Activated naive CD4-positive, alpha-beta T cell treated with anti-CD3 and anti-CD28 coated beads, Interleukin-2, amount 10 ng/mL, durations not matched to agents 7 days and 5 days (primary cell): ENCODE measurements at places on chromosomes 6 and 20.

GRCh38 chr20:50854506-50855249, 59.8 kb downstream of the BCAS4 start:
- no peak for DNase-seq

DNA sequence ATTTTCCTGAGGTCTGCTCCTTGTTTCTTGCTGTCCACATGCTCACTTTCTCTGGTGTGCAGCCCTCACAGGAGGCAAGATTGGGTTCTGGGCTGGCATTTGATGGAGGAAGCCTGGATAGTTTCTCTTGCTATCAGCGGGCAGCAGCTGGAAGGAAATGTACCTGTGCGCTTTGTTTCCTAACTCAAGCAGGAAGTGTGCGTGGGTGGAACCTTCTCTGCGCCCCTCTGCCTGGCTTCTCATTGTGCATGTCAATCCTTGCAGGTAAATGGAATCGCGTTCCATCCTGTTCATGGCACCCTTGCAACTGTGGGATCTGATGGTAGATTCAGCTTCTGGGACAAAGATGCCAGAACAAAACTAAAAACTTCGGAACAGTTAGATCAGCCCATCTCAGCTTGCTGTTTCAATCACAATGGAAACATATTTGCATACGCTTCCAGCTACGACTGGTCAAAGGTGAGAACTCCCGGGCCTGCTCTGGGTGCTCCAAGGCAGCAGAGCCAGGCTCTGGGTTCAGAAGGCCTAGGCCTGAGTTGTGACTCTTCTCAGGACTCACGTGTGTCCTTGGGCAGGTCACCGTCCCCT, 16.8 kb upstream of the RBM38 start:
- DNase-seq = no peak

- no peak for DNase-seq
These were observed 317.5 kb downstream of the CD83 start for GRCh38 chr6:14434916-14435690.

DNA sequence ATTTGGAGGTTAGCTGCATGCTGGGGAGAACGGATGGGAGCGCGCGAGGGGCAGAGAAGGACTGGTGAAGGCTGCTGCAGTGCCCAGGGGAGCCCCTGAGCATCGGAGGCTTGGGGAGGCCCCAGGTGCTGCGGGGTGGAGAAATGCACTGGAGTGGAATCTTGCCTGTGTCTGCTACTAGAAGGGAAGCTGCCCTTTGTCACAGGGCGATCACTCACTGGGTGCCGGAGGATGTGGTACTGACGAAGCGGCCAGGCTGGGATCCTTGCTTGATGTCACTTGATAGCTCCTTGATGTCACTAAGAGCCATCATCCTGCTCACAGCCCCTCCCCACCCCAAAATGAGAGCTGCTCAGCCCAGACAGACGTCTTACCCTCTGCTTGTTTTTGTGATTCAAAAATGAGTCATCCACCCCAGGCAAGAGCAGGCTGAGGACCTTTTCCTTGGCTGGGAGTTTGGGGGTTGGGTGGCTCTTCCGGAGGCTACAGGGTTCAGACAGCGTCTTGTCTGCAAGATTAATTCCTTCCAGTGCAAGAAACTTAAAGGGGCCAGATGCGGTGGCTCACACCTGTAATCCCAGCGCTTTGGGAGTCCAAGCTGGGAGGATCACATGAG, 62.6 kb upstream of the PMEPA1 start:
- DNase-seq = peak; percentile 33

DNA sequence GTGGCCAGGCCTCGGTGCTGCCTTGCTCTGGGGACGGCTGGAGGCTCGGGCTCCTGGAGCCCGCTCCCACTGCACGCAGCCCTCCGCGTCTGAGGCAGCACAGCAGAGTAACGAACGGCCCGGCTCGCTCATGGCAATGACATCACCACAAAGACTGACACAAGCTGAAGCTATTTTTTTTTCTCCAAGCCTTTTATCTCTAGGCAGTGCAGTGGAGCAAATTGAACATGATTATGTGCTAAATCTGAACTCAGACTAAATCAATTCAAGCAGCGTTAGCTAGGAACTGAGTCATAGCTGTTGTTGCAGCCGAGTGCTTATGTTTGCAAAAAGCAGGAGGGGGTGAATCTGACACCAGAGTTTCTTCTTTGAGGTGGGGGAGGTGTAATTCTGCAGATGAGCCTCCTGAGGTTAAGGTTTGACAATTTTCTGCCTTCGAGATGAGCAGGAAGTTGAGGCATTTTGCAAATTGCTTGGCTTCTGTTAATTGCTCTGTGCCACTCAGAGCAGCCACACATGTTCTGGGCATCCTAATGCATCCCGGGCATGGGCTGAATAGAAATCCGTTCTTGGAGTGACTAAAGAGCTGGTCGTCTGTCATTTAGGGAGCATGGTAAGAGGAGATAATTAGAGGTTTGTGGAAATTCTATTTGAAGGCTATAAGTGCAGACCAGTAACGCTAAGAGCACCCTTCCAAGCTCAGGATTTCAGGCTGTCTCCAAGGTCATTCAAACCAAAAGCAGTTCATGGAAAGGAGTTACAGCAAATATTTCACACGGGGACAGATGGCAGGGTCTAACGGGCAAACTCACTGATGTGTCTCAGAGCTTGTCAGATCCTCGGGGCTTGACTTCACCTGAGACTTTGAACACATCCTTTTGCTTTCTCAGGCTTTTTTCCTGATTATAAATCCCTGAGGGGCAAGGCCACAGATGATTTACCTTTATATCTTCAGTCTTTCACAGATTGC, 155.1 kb upstream of the ENPP5 start:
- no peak for DNase-seq

DNA sequence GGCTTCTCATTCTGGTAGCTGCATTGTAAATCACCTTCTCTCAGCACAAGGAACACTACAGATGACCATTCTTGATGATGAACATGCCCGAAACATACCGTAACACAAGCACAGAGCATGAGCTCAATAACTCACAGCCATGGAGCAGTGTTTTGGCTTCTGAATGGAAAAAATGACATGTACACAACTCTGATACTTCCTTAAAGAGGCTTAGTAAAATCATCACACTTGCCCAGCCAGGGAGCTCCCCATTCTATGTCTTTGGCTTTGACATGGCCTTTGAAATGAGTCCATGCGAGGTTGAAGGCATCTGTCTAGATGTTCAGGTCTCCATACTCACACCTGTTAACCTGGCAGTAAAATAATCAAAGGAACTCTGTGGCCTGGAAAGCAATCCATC, 87.6 kb downstream of the MYB start:
- DNase-seq = no peak

GRCh38 chr6:130796313-130796905, 30.8 kb upstream of the SMLR1 start:
- DNase-seq = no peak

DNA sequence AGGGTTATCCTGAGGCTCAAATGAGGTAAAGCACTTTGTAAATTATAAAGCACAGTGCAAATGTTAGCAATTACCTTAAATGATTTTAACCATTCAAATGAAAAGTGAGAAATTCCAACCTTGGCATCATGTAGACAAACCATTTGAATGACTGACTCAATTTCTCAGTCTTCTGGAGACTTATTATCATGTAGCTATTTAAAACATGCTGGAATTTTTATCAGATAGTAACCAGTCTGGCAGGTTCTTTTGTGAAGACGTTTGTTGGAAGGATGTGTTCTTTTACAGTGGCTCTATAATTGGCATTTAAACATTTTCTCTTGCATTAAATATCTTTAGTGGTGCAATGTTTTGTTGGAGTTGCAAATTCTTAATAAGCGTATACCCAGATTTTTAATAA, 386.6 kb downstream of the NKAIN2 start:
- no peak for DNase-seq

- no peak for DNase-seq
These were observed 193.2 kb downstream of the OGFRL1 start for GRCh38 chr6:71481801-71482200.

DNA sequence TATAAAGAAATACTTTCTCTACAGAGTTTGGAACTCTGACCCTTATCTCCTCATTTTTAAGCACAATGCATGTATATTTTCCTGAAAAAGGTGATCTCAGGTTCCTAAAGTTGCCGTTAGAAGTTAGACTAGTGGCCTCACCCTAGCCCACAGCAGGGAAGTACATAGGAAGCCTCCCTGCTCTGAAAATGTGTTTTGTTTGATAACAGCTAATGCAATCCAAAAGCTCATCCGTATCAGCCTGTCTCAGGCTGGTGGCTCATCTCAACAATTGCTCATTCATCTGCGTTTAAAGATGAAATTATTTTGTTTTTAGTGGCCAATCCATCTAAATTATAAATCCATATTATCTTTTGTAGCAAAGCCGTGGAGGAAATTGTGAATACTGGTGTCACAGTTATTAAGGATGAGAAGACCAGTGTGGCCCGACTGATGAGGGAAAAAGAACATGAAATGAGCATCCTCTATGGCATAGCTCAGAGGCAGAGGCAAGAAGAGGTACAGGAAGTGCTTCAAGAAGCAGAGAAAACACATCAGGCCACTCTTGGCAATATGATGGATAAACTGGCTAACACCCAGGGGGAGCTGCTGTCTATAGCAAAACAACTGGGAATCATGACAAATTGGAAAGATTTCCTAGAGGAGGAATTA, 20.1 kb downstream of the C6orf163 start:
- DNase-seq = no peak

DNA sequence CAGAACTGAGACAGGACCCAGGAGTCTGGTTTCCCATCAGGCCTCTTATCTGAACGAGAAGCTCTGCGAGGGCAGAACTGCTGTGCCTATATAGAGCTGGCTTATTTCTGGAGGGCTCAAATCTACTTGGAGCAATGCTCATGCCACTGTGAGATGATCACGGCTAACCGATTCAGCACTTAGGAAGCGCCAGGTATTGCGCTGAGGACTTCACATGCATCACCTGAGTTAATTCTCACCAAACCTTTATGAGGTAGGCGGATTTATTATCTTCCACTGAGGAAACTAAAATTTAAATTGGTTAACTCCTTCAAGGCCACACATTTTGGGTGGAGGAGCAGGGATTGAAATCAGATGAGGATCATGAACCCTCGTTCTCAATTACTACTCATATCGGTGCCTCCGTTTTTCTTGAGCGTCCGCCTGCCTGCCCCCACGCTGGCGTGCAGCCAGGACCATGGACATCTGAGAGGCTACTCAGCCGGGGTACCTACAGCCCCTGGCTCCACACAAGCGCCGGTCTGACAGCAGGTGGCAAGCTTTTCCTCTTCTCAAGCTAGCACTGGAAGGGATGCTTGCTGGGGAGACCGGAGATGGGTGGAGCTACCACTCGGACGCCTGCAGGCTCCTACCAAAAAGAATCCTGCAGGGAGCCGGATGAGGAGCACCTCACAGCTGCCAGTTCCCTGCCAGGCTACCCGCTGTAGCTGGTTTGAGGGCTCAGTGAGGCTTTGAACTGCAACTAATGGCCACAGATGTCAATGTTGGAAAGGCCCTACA, 1.0 kb upstream of the PCIF1 start:
- DNase-seq = peak; percentile 78

DNA sequence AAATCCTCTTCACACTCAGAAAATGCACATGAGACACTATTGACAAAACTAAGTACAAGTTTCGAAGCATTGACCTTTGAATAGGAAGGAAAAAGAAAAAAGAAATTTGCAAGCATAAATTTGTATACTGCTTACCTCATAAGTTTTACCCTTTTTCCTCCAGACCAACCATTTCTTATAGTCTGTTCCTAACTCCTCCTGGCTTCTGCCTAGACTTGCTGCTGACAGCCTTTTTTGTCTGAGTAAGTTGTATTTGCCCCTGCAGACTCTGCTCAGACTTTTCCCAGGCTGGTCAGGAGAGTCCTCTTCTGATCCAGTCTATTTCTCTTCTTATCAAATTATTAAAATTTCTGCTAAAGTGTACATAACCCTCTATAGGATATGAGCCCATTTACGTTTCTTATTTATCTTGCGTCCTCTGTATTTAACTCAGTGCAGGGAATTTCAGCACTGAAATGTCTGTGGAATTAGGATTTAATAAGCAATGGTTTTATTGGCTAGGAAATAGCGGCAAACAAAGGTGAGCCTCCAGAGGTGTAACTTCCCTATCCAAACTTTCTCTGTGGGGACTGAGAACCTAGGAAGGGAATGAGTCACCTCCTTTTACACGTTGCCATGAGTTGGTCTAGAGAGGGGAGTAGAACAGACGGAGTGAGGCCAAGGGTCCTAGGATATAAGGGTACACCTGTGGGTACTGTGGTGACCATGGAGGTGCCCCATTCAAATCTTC, 207.1 kb upstream of the MARCKS start:
- no peak for DNase-seq

GRCh38 chr6:143692696-143693095, 14.9 kb downstream of the PHACTR2 start:
- no peak for DNase-seq

DNA sequence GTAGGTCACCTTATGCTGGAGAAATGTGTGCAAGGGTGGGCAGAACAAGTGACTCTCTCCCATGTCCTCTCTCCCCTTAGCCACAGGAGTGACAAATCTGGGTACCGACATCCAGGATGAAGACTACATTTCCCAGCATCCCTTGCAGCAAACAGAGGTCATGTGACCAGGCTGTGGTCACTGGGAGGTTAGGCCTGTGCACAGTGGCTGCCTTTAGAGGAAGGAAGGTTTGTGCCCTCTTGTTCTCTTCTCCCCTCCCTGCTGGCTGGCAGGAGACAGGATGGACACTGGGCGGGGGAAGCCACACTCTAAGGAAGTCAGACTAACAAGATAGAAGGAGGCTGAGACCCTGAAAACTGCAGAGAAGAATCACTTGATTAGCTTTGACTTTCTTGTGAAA, 360.2 kb downstream of the PREX1 start:
- peak; percentile 43 for DNase-seq

DNA sequence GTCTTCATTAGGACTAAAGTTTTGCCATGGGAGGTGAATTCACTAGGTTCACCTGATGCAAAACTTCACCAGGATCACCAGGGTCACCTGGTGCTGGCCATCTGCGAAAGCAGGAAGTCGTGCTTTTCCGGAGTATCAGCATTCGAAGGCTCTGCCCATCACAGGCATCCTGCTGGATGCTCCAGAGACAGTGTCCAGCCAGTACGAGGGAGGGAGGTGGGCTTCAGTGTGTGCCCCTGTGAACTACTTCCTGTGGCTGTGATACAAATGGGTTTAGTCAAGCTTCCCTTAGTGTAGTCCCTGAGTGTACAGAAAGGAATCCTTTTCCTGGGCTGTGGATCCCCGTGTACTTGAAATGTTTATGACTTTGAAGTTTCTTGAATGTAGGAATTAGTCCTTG, 3.4 kb upstream of the RPS6KA2 start:
- DNase-seq = no peak

- DNase-seq = no peak
These were observed at the start of gene DNAH8 for GRCh38 chr6:38715016-38715689. Gene DNAH8, plus strand, starts transcription at chr6:38715311. Its CDS starts 7,499 bp downstream, at chr6:38722810.

DNA sequence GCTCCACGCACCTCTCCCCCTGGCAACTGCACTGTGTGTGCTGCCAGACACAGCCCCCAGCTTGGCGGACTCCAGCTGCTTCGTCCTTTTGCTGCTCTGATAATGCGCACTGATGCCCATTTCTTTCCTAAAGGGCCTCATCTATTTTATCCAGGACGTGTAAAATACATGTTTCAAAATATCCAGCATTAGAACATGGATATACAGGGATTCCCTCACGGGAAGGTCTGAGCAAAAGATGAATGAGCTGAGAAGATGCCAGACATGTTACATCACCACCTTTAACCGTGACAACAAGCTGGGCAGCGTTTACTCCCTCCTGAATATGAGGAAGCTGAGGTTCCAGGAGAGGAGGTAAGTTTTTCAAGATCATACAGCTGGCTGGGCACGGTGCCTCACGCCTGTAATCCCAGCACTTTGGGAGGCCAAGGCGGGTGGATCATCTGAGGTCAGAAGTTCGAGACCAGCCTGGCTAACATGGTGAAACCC, 32.8 kb downstream of the TNXB start:
- no peak for DNase-seq

GRCh38 chr20:24465159-24465558, 4.3 kb upstream of the SYNDIG1 start:
- no peak for DNase-seq
